Activated CD4-positive, alpha-beta T cell treated with anti-CD3 and anti-CD28 coated beads, Interleukin-10, Interleukin-2, amounts not matched to agents 100 ng/mL and 50 ng/mL, durations not matched to agents 16 hours and 8 hours (primary cell): ENCODE measurements at places on chromosomes 13 and 19.

GRCh38 chr19:47998800-47999199 lies 4.4 kb downstream of the ELSPBP1 start:
- DNase-seq = no peak

GRCh38 chr19:23882493-23882892 lies 32.2 kb upstream of the ZNF726 start:
- no peak for DNase-seq

DNA sequence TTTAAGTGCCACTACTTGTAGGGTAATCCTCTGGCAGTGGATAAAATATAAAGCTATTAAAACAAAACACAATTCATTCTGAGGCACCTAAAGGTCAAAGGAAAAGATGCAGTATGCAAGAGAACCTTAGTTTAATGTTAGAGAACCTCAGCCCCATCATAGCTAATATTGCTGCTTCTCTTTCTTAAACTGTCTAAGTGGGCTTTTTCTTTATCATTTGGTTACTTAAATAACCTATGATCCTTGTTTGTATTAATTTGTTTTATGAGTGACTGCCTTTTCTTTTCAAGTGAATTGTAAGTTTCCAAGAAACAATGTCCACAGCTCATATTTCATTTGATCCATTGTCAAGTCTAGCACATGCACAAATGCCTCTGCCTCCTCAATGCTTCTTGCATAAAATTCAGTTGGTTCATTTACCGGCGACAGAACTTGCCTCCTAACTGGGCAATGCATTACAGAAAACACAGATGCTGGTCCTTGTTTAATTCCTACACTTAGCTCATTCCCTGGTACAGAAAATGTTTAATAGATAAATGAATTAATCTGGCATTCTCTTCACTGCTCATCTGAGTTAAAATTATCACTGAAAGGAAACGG lies 1049.8 kb downstream of the OLFM4 start:
- DNase-seq = no peak

GRCh38 chr19:40524655-40525054 lies 52.0 kb upstream of the SHKBP1 start:
- no peak for DNase-seq

- peak; percentile 97 for DNase-seq
Measured at GRCh38 chr19:35612559-35613321, at the start of gene HAUS5. TSS of gene HAUS5 (plus strand) at chr19:35612735. CDS start at chr19:35612795, 60 bp downstream.

DNA sequence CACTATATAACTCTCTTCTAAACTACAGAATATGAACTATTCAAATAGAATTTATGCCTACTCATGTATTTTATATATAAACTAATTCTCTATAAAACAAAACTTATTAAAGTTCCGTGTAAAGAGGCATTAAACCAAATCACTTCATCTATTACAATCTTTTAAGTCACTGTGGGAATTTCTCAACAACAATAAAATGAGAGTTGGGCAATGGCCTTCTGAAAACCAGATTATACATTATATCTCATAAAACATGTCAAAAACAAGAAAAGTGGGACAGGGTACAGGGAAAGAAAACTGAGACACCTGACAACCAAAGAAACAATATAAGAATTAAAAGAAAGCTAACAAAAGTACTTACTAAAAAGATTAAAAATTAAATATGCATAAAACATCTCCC lies 145.2 kb downstream of the DIAPH3 start:
- no peak for DNase-seq

DNA sequence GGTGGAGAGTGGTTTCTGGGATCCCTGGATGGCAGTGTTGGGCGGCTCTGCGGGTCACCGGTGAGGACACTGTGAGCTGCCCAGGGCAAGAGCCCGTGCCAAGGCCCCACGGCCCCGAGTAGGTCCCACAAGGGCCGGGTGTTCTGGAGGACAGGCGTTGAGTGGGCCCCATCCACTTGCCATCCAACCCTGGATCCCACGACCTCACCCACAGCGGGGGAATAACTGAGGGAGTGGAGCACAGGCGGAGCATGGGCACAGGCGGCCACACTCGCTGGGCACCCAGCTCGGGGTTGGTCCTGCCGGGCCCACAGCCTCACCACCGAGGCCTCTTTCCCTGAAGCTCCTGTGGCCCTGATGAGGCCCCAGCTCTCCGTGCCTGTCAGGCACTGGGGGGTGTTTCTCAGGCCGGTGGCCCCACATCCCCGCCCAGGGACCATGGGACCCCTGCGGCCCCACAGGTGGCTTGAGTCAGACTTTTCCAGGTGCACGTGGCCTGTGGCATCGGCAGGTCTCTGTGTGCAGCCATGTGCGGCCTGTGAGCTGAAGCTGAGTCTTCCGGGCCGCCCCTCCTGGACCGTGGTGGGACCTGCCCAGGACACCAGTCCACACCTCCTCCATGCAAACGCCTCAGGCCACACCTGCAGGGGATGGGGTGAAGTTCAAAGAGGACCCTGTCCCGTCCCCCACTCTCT lies 16.6 kb downstream of the TMEM255B start:
- DNase-seq = no peak

- peak; percentile 48 for DNase-seq
Measured at GRCh38 chr19:10701955-10702525, 801 bp downstream of the QTRT1 start.

- no peak for DNase-seq
Measured at GRCh38 chr19:2608602-2608922, 93.9 kb downstream of the GNG7 start.

GRCh38 chr13:101331731-101332130 lies 84.6 kb downstream of the NALCN start:
- no peak for DNase-seq

DNA sequence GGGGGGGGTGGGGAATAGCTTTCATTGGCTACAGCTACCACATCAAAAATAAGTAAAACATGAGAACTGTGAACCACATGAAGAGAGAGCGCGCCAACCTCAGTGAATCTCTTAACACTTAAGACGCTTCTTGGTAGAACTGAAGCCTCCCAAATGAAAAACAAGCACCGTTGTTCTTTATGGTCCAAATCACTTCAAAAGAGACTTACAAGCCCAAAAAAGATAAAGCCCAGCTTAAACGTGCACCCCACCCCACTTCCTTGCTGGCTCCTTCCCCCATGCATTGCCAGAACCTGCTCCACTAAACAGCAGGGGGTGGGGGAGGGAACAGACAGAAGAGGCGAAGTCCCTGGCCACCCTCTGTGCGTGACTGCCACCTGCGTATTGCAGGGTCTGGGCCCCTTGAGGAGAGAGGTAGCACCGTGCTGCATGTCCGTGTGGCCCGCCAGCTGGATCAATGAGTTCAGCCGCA lies 479.1 kb downstream of the FOXO1 start:
- peak; percentile 50 for DNase-seq

DNA sequence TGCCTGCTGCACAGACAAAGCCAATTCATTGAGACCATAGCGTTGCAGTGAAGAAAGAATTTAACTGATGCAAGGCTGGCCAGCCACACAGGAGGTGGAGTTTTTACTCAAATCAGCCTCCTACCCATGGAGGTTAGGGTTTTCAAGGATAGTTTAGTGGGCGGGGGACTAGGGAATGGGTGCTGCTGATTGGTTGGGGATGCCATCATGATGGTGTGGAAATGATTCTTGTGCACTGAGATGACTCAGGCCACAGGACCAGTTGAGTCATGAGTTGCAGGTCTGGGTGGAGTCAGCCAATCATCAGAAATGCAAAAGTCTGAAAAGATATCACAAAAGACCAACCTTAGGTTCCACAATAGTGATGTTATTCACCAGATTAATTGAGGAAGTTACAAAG lies 359.6 kb downstream of the FOXO1 start:
- peak; percentile 78 for DNase-seq

DNA sequence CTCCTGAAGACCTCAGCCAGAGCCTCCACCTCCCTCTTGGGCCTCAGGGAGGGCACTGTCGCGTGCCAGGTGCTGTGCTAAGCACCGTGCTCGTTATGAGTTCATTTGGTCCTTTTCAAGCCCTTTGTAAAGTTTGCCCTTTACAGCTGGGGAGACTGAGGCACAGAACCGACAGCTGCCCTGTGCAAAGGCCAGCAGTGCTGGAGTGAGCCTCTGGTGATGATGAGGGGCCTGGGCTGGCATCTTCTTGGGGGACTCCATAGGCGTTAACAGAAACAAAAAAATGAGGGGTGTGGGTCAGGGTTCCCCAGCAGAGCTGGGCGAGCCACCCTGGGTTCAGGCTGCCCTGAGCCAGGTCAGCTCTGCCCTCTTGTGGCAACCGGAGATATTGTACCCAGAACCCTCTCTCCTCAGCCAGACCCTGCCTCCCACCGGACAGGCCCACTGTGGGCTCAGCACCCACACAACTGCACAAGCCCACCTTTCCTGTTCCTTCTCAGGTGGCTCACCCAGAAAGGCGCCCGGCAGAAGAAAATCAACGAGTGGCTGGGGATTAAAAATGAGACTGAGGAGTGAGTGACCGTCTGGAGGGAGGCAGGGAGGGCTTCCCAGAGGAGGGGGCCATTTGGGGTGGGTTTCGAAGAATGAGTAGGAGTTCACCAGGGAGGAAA lies 5.5 kb upstream of the IFI30 start:
- peak; percentile 77 for DNase-seq

GRCh38 chr13:19185086-19185864 lies 3.7 kb upstream of the TUBA3C start:
- no peak for DNase-seq
